Hindlimb muscle (tissue), 1 donor: ENCODE measurements at places on chromosomes 7 and 10.

GRCh38 chr7:37028909-37029440 is 304.7 kb upstream of the AOAH start:
- DNase-seq, result no peak

DNA sequence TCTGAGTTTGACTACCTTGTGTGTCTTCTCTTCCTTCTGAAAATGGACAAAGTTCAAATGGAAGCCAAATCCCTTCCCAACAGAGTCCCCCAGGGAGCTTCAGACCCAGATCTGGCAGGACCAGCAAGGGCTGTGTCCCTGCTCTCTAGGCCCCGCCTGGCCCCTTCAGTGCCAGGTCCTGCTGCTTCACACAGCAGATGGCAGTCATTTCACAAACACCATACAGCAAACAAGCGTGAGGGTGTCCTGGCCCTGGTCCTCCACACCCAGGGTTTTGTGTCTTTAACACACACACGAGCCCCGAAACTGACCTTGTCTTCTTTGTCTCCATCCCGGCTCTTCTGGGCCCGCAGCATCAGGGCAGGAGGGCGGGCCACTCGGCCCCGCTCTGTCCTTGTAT is 145.0 kb downstream of the TCERG1L start:
- DNase-seq, result no peak

DNA sequence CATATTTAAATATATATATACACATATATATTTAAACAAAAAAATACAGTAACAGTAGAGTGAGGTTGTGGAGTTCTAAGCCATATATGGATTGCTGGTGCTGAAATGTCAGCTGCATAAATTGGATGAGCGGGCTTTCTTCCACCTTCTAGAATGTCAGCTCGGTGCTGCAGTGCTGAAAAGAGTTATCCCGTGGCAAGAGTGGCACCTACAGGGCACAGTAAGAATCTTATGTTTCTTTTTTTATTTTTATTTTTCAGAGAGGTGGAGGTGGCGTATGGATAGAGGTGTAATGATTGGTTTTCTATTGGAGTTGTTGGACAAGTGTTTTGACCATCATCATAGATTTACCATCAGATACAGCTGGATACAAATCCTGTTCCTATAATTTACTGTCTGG is 86.2 kb upstream of the DYNC1I1 start:
- DNase-seq, result peak; percentile 63

- DNase-seq, result no peak
These were observed 254.3 kb downstream of the IPMK start for GRCh38 chr10:58013406-58013805.

GRCh38 chr7:44531421-44532380 is 9.4 kb downstream of the NPC1L1 start:
- DNase-seq, result no peak

DNA sequence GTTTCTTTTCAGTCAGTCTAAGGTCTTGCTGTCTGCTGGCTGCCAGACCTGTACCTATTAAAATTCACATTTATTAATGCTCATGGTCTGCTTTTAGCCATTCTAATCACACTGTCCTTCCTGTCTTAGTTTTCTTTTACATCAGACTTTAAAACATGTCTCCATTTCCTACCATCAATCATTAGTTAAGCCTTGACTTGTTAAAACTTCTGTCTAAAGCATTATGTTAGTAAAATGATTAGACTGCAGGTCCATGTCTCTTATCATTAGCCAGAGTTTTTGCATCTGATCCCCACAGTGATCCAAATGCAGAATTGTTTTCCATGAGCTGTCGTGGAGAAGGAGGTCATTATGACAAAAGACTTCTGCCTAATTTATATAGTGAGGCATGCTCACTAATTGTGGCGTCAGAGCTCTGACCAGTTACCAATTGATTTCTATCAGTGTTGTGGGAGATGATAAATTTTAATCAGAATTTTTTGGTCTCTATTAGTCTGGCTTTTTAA is 226.5 kb downstream of the DKK1 start:
- DNase-seq, result no peak

DNA sequence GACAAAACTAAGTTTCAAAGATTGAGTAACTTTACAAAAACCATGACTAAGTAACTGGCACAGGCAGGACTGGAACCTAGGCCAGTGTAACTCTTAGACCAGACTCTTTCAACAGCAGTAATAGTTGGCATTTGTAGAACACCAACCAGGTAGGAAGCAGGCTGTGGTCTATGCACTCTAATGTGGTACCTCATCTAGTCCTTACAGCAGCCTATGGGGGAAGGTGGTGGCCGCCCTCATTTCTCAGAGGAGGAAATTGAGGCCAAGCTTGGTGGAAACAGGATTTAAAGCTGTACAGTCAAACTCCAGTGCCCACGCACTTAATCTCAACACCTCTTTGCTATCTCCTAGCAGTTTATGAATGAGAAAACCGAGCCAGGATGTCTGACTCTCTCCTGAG is 165.4 kb upstream of the LRGUK start:
- DNase-seq, result no peak

GRCh38 chr10:4475827-4476490 is 350.0 kb upstream of the AKR1E2 start:
- DNase-seq, result no peak

DNA sequence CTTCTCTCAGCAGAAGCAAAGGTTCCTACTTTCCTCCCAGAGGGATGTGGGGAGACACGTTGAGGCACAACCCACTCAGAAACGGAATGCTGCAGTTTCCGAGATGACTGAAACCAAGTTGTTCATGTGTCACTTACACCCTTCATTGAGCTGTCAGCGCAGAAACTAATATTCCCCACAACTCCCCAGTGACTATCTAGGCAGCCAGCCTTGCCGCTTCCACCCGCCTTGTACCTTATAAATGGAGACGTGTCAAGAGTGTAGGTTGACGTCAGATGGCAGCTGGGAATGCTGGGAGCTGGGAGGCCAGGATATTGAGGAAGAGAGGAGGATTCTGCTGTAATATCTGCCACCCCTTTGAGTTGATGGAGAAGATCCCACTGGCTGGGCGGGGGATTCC is 15.1 kb downstream of the GPR26 start:
- DNase-seq, result no peak

GRCh38 chr10:11810313-11810766 is 12.8 kb upstream of the PROSER2 start:
- no peak for DNase-seq

DNA sequence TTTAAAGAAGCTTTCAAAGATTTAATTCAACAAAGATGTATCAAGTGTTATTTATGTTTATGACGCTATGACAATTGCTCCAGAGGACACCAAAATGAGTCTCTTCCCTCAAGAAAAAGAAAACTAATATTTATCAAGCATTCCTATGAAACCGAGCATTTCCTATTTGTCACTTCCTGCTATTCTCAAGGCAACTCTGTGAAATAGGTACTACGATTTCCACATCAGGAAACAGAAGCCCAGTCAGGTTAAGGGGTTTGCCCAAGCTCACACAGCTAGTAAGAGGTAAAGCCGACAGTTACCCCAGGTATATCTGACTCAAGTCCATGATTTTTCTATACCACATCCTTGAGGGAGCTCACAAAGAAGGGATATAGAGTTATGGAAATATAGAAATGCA is 85.9 kb downstream of the TRIL start:
- DNase-seq, result no peak

DNA sequence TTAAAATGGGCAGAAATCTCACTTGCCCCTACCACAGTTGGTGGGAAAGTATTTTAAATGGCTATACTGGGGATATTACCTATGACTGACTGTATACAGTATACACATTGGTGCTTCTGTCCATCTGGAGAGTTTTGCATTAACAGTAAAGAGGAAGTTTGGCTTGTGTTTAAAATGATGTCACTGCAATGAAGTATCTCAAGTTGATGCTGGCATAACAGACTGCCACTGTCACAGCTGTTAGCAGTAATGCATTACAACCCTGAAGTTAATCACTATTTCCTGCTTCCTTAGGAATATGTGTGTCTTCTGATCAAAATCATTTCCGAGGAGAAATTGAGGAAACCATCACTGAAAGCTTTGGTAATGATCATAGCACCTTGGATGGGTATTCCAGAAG is 1.9 kb downstream of the DKK1 start:
- no peak for DNase-seq

GRCh38 chr7:98294798-98295382 is 13.4 kb downstream of the BRI3 start:
- no peak for DNase-seq

- no peak for DNase-seq
These were observed 108.0 kb downstream of the MBL2 start for GRCh38 chr10:52664629-52665028.

DNA sequence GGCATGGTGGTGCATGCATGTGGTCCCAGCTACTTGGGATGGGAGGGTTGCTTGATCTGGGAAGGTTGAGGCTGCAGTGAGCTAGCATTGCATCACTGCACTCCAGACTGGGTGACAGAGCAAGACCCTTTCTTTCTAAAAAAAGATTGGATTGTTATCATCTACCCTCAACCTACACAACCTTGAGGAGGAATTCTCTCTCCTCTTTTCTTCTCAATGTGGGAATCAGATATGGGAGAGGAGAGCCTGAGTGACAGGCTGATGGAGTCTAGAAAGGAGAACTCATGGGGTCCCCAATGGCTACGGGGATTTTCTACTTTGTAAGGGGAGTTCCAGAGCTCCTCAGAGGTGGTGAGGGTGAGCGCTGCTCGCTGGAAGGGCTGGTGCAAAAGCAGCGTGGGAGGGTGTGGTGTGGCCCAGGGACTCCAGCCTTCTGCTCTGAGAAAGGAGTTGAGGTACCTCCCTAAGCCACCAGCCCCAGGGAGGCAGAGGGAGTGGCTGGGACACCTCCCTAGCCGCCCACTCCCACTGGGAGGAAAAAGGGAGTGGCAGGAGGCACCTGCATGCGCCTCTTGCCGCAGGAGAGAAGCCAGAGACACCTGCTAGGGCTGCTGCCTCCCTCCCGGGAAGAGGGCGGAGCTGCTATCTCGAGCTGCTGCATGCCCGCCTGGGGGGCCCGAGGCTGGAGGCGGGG is 48.4 kb downstream of the GATA3 start:
- no peak for DNase-seq

DNA sequence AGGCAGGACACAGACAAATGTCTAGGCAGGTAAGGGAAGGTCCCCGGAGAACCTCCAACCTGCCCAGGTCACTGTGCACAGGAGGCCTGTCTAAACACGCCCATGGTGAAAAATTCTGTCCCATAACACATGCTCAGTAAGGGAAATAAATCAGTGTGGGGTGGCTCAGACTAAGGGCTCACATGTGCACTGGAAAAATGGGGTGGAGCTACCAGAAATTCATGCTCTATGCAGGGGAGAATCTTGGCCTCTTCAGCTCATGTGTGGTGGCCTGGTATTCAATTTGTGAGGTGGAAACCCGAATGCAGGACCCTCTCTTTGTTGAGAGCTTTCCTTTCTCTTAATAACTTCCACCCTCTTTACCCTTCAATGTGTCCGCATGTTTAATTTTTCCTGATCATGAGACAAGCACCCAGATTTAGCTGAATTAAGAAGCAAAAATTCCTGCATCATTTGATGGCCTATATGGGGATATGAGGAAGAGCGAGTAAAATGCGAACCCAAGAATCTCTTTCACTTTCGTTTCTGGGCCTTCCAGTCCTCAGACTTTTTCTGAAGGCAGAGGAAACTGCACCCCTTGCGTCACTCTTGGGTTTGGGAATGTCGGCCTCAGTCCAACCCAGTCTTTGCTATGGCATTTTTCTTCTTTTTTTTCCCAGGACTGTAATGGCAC is 163.2 kb downstream of the DGKB start:
- no peak for DNase-seq

DNA sequence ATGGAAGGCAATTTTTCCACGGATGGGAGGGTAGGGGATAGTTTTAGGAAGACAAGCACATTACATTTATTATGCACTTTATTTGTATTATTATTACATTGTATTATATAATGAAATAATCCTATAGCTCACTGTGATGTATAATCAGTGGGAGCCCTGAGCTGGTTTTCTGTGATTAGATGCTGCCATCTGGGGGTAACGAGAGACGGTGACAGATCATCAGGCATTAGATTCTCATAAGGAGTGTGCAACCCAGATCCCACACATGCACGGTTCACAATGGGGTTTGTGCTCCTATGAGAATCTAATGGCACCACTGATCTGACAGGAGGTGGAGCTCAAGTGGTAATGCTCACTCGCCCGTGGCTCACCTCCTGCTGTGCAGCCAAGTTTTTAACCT is 103.9 kb upstream of the STK17A start:
- no peak for DNase-seq

DNA sequence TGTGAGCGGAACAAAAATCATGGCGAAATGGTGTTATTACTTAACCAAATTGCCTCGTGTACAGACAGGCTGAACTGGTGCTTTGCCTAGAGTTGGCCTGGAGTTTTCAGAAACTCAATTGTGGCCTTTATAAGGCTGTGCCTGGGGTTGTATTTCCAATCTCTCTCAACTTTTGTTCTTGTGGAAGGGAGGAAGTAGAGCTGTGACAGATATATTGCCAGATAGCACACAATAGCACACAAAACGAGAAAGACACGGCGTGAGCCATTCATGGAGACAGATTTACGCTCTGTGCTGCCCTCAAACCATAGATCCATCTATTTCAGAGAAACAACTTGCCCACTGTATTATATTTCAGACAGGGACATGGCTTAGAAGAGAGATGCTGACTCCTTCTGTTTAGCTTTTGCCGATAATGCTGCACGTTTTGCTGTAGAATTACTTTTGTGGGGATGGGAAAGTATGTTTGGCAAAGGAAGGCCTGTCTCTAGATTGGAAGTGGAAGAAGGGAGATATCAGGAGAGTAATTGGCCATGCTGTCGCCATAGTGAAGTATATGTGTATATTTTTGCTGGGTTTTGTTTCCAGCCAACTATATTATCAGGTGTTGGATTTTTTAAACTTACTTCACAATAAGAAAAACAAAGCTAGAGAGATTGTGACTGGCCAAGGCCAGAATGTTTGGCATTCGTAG is 80.4 kb downstream of the AUTS2 start:
- no peak for DNase-seq

DNA sequence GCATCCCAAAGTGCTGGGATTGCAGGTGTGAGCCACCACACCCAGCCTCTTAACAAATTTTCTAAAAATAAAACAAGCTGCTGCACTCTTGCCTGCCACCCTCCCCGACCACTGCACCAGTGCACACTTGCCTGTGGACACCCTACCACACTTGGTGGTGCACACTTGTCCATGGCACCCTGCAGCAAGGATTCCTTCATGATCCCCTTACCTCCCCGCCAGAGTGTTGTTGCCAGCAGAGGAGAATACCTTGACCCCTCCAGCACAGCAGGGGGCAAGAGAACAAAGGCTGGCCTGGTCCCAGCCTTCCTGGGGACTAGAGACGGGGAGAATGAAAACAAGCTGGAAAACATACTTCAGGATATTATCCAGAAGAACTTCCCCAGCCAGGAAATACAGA is 65.9 kb upstream of the KCND2 start:
- DNase-seq, result no peak

DNA sequence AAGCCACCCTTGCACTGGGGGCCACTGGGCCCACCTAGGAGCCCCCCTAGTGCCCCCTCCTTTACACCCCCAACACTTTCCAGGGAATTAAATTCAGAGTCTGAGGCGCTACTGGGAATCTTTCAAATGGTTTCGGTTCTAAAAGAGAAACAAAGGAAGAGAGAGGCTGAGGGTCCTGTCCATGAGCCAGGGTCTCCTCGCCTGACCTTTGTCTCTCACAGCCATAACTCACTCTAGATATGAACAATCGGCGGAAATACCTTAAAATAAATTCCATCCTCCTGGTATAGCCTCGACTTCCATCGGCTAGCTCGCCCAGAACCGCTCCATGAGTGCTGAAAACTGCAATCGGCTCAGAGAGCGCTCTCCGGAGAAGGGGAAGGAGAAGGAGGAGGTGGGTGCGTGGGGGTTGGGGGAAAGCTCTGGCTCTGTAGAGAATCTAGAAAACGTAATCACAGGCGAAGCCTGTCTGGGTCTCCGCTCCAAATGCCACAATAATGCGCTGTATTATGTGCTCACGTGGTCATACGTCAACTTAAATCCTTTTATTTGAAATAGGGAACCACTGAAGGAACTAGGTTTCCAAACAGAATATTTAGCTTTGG is 12.6 kb downstream of the HOXA4 start:
- no peak for DNase-seq
